ENCODE measurements at places on chromosomes 4 and X.
A peak's percentile ranks its signal among the peaks of the same experiment; 100 is the strongest.

- DNase-seq: no peak
Measured at GRCh38 chrX:38880296-38880854, 79.1 kb downstream of the MID1IP1 start.

- DNase-seq: no peak
Measured at GRCh38 chrX:154307202-154307601, 11.6 kb downstream of the TKTL1 start.

GRCh38 chr4:27111627-27112026 is 251.0 kb downstream of the STIM2 start:
- no peak for DNase-seq

DNA sequence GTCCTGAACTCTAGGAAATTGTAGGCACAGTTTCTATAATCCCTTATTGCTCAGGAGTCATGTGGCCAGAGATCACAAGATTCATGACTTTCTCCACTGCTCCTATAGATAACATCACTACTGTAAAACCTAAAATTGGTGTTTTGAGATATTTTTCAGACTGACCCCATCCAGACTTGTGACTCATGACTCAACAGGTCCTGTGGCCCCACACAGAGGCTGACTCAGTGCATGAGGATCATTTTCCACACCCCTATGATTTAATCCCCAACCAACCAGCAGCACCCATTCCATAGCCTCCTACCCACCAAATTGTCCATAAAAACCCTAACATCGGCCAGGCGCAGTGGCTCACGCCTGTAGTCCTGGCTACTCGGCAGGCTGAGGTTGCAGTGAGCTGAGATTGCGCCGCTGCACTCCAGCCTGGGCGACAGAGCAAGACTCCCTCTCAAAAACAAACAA is 13.2 kb upstream of the XIAP start:
- no peak for DNase-seq

GRCh38 chr4:70946939-70947338 is 44.8 kb downstream of the MOB1B start:
- DNase-seq: no peak

- no peak for DNase-seq
Measured at GRCh38 chr4:107658400-107659336, 61.4 kb downstream of the PAPSS1 start.

DNA sequence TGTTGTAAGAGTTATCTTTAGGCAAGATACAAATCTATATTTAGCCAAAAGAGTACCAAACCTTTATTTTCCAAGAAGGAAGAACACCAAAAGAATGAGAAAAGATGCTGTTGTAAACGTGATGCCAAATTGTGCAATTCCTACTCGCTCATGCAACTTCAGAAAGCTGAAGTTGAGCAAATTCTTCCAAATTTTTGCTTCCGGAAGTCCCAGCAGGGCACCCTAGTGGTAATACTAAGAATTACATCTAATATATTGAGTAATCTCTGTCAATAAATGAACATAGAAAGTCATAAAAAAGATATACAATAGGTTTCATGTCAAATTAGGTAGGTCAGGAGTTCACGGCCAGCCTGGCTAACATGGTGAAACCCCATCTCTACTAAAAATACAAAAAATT is 36.0 kb upstream of the SMARCAD1 start:
- DNase-seq: no peak

DNA sequence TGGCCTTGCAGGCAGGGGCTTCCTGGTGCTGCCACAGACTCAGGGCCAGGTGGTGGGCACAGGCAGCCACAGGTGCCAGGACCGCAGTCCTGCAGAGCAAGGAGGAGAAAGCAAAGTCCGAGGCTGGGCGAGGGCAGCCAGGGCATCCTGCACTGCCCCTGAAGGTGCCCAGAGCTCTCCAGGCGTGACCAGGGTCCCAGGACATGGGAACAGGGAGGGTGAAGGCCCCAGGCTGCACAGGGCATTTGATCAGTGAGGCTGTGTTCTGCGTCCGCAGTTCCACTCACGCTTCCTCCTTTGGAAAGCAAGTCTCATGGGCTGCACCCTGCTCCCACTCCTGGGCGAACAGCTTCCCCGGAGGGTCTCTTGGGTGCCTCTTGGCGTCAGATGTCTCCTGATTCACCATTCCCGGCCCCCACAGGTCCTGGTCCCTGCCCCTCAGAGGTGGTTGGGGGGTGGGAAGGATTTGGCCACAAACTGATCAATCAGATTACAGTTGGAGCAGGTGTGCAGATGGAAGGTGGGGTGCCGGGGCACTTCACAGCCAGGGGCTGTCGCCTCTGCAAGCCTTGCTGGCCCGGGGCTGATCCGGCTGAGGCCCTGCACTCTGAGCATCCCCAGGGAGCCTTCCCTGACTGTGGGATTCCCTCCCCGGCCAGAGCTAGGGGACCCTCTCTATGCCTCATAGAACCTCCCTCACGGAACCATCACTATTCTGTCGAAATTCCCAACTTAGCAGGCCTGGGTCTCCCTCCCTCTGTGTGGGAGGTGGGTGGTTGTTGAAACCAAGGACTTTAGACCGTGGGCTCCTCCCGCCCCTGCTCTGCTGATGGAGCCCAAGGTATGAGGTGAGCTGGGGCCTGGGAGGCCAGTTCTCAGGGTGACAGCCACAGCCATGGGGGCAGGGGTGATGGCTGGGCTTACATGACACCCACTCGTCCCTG is 3.3 kb downstream of the SH3TC1 start:
- no peak for DNase-seq

DNA sequence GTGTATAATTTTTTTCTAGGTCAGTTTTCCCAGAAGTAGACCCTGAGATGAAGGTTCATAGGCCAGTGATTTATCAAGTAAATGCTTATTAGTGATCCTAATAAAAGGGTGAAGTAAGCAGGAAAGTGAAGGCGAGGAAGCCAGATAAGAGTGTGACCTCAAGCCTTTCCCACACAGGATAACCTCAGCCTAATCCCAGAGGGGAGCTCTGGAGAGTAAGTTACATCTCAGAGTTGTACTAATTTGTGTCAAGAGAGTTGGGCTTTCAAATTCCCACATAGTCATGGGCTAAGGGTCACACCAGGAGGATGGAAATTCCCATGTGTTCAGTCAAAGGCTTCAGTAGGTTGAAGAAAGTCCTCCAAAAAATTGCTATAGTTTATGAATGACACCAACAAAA is 191.4 kb downstream of the ADGRA3 start:
- DNase-seq: no peak

DNA sequence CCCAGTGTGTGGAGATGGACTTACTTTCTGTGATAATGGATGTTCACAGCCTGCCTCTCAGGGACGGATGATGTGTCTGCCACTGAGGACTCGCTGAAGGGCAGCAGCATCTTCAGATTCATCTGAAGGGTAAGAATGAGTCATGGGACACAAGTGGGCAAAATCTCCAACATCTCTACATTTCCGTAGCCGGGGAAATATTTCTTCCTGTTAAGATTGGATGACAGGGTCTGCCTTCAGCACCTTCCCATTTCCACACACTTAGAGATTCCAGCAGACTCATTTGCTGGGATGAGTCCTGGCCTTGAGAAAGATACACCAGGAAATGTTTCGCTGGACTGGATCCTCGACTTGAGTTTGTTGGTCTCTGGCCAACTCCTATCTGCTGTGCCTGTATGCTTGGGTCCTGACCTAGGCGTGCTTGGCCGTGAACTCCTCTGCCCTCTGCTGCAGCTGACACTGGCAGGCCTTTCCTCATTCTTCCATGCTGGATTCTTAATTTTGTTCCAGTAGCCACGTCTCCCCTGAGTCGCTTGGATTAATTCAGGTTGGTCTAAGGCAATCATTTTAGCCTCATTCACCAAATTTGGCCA is 46.5 kb upstream of the SOD3 start:
- no peak for DNase-seq

DNA sequence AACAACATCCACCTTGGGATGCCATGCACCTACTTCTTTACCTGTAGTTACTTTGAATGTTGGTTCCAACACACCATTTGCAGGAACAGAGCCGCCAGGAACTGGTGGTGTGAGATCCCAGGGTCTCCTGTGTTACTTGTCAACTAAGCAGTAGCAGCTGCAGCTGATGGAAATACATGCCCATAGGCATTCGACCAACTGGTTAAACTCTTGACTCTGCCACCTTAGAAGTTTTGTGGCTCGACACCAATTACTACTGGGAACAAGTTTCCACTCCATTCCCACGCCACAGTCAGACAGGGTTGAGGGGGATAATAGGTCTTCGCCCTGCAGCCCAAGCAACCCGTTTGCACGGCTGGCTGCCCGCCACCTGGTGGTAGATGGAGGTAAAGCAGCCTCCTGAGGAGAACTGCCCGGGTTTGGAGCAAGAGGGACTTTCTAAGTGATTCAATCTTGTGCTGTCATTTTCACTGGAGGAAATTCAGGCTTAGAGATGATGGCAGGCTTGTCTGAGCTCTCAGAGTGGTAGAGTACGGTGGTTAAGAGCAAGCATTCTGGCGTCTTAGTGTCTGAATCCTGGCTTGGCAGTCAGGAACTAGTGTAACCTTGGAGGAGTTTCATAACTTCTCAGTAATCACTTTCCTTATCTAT is 119.1 kb upstream of the TRIM2 start:
- DNase-seq: peak; percentile 61

DNA sequence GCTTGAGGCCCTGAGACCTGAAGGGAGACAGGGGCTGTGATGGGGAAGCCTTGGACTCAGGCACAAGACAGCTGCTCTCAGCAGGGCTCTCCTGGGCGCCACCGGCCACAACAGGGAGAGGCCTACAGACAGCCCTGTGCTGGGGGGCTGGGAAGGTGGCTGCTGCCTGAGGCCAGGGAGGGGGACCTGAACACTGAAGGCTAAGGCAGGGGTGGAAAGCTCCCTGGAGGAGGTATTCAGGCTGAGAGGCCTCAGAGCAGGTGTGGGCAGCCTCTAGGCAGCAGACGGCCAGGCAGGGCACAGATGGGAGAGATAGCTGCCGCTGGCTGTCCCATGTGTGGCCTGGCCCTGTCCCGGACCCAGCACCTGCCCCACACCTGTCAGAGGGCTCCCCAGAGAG is 33.0 kb downstream of the TACC3 start:
- DNase-seq: no peak

DNA sequence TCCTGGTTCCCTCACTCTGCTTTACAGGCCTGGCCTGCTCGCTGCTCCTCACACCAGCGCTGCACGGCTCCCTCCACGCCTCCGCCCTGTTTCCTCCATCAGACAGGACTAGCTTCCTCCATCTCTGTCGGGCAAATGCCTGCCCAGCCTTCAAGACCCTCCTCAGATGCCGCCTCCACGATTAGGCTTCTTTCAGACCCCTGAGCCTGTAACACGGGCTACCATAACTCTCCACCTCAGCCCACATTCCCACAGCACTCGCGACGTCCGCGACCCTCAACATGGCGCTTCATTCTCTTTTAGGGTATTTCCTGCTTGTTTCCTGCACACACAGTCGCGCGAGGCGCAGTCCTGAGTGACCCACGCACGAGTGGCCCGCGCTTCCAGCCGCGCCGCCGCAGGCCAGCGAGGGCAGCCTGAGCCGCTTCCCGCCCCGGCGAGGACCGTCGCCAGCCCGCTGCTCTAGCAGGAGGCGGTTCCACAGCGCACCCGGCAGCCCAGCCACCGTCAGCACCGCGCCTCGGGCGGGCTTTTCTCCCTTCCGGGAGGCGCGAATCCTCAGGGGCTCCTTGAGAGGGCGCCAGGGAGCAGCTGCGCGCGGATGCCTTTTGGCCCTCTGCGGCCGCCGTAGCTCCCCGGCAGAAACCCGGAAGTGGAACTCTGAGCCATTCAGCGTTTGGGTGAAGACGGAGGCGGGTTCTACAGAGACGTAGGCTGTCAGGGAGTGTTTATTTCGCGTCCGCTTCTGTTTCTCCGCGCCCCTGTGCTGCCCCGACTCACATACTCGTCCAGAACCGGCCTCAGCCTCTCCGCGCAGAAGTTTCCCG is at the start of gene FRG1:
Gene FRG1 (plus strand): TSS at position 695 of the 827 bp plus-strand sequence. CDS start 138 bp downstream, outside the sequence.
- no peak for DNase-seq

GRCh38 chr4:152708796-152709195 is 29.0 kb upstream of the TMEM154 start:
- DNase-seq: no peak

GRCh38 chrX:19382555-19383145 is 38.9 kb downstream of the PDHA1 start:
- DNase-seq: peak; percentile 40

GRCh38 chr4:36039026-36039425 is 205.3 kb downstream of the ARAP2 start:
- DNase-seq: no peak

- DNase-seq: no peak
Measured at GRCh38 chrX:76253432-76253831, 80.6 kb downstream of the PBDC1 start.

DNA sequence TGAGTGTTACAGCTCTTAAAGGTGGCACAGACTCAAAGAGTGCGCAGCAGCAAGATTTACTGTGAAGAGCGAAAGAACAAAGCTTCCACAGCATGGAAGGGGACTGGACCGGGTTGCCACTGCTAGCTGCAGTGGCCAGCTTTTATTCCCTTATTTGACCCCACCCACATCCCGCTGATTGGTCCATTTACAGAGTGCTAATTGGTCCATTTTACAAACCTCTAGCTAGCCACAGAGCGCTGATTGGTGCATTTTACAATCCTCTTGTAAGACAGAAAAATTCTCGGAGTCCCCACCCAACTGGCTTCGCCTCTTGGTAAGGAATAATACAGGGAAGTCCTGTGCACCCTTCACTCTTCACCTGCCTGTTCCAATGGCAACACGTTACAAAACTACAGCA is 1.9 kb upstream of the SHROOM2 start:
- no peak for DNase-seq

GRCh38 chrX:95071621-95072020 is 1397.6 kb downstream of the FAM133A start:
- no peak for DNase-seq

DNA sequence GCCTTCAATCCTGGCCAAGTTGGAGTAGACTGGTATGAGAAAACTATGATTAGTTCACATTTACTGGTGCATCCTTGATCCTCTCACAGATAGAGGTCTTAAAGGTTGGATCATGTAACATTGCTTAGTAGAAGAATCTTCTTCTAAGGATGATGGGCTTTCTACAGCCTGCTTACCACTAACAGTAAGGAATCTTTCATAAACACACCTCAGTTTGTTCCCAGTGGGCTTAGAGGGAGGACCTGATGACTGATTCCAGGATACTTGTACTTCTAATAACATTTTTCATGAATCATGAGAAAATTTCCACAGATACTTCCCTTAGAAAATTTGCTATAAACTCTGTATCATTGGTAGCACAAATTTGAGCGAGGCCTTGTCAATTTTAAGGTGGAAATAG is 40.6 kb downstream of the CCNI start:
- no peak for DNase-seq

- DNase-seq: no peak
Measured at GRCh38 chrX:47264483-47265173, 31.8 kb downstream of the USP11 start.

- DNase-seq: no peak
Measured at GRCh38 chr4:89369581-89369980, 62.0 kb upstream of the GPRIN3 start.

DNA sequence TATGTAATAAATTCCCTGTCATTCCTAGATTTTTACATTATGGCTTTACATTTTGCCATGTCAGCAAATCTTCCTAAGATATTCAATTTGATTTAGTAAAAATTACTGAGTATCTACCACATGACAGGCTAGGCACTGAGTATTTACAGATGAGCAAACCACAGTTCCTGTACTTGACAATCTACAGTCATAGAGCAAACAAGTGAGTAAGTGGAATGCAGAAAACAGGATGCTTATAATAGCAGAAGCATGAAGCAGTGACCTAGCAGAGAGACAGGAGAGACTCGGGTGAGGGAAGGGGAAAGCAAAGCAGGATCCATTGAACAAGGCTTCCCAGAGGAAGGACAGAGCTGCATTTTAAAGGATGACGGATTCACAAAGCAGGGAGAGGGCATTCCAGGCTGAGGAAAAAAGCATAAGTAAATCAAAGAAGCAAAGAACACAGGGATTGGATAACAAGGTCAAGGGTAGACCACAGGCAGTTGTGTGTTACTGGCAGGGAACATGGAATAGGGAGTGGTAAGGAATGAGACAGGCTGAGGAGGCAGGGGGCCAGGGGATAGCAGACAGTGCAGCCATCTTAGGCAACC is 124.7 kb upstream of the C1QTNF7 start:
- DNase-seq: no peak

Measured in NCI-H1417 (cell line).